CD4-positive, alpha-beta T cell treated with Interleukin-10 for 1 hour (primary cell): ENCODE measurements at places on chromosomes 1 and 21.

DNA sequence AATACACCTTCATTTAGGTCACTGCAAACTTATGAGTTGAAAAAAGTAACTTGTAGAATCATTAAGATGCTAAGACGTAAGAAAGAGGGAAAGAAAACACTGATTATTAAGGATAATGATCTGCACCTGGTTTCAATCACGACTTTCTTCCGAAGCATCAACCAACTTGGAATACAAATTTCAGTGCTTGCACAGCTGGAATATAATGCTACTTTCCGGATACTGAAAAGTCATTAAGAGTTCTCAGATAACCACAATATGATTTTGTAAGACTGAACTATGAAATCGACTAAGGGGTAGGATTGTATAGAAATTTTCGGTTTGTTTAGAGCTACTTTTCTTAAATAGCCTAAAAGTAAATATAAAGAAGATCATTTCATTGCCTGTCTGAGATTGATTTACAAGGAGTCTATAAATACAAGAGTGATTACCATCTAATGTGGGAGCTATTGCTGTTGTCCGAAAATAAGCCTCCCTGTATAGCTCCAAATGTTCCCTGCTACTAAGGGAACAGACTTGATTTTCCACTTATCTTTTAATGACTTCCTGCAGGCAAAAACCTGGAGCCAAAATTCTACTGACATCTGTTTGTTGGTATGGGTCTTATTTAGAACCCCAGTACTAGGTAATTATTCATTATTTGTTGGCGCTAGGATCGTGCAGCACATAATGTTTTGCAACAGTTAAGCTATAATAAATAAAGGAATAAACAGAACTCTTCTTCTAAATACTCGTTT lies 673.3 kb downstream of the KCNT2 start:
- DNase-seq = no peak

DNA sequence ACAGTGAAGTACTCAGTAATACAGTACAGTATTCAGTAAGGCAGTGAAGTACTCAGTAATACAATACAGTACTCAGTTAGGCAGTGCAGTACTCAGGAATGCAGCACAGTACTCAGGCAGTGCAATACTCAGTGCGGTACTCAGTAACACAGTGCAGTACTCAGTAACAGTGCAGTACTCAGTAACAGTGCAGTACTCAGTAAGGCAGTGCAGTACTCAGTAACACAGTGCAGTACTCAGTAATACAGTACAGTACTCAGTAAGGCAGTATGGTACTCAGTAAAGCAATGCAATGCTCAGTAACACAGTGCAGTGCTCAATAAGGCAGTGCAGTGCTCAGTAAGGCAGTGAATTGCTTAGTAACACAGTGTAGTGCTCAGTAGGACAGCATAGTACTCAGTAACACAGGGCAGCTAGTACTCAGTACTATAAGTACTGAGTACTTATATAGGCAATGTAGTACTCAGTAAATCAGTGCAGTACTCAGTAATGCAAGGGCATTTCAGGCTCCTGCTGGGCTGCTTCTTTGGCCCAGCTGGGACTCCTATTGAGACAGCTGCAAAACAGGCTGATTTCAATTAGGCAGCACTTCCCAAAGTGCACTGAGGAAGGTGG lies 411.3 kb downstream of the DISC1 start:
- no peak for DNase-seq

DNA sequence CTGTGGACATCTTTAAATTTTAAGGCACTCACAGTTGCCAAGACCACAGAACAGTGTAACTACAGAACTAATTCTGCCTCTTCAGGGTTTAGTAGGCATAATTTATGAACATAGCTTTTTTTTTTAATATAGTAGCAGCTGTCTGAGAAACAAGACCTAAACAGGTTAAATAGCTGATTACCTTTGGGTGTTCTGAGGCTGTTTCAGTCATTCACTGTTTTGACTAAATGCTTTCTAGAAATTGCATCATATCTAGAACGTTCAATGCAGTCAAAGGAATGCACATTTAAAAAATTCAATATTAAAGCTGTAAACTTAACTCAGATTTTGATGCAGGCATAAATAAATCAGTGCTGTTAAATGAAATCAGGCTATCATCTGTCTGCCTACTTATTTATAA lies 101.6 kb downstream of the BRINP3 start:
- DNase-seq = no peak

DNA sequence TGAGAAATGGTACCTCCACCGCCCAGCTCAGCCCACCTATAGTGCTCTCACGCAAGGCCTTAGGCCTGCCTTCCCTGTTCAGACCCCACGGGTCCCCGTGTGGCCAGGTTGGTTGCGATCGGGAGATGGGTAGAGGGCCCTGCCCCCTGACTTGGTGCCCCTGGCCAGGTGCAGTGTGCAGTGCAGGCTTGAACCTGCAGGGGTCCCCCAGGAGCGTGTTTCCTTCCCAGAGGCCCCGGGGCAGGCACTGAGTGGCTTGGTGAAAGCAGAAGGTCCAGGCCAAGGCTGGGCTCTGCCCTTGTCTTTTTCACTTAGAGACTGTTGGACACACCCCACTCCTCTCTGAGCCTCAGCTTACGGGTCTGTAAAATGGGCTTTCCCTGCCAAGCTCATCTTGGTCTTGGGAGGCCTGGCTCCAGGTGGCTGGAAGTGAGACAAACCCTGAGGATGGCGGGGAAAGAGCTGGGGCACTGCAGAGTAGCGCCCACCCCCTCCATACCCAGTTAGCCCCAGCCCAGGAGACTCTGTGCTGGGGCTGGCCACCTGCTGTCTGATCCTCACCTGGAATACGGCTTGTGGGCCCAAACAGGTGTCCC lies 9.3 kb upstream of the HES5 start:
- DNase-seq = peak; percentile 48

- DNase-seq = no peak
Observed at GRCh38 chr1:33822396-33822795, 41.5 kb upstream of the HMGB4 start.

- no peak for DNase-seq
Observed at GRCh38 chr1:54603241-54603640, 20.1 kb downstream of the FAM151A start.

- DNase-seq = no peak
Observed at GRCh38 chr1:9375912-9376311, 83.2 kb downstream of the SPSB1 start.

GRCh38 chr1:157363660-157364140 lies 188.6 kb downstream of the FCRL5 start:
- no peak for DNase-seq

GRCh38 chr21:45982092-45982757 lies 655 bp downstream of the COL6A1 start:
- DNase-seq = no peak

GRCh38 chr1:39407896-39408640 lies 83.4 kb upstream of the BMP8A start:
- no peak for DNase-seq

DNA sequence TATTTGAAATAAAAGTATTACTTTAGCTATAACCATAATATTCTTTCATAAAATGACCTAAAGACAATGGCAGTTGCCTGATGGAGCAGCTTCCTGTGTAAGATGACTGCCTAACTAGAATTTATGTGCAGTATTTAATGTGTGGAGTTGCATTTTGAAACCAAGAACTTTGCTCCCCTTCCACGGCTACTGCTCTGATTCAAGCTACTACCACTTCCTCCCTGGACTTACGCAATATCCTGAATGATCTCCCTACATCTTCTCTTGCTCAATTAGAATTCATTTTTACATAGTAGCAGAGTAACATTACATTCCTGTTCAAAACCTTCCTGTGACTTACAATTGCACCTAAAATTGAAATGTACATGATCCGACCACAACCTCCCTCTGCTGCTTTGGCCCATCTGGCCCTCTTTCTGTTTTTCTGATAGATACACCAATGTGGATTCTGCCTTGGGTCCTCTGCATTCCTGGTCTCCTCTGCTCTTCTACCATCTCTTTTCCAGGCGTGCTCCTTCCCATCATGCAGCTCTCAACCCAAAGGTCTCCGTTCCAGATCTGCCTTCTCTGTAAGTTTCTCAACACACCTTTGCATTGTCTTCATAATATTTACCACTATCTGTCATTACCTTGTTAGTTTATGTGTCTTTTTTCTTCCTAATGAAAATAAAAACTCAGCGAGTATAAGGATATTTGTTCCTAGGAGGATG lies 47.4 kb upstream of the USP25 start:
- peak; percentile 4 for DNase-seq

DNA sequence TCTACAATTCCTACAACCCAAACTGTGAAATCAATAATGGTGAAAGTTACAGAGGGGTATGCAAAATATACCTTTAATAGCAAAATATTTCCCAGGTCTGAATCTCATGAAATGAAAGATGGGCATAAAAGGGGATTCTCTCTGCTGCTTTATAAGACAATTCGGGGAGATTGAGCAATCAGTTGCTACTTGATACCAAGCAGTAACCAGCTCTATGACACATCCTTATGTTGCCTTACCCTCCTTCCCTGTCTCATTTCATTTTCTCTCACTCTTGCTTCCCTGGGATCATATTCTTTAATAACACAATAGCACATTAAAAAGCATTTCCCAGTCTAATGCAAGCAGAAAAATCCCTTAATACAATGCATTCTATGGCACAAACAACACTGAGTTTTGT lies 29.0 kb downstream of the ZSWIM5 start:
- no peak for DNase-seq

DNA sequence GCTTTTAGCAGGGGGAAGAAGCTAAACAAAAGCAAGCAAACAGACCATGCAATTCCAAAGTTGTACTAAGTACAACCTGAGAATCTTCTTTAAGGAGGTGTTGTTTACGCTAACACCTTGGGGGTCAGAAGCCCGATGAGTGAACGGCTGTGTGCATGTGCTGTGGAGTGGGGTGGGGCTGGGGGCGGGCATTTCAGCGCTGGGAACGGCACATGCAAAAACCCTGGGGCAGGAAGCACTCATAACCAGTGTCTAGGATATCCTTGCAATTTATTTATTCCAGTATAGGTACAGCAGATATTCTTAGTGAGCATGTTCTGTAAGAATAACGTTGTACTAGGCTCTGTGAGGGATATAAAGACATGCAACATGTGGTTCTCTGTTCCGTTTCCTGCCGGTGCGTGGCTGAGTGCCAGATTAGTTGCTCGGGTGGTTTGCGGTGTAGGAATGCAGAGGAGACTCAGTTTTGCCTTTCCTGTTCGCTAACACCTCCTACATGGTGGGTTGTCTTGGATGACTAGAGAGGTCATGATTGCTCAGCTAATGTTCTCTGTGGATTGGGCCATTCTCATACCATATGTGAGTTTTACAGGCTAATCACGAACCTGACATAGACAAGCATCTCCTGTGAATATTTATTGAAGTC lies 3.7 kb downstream of the FASLG start:
- peak; percentile 85 for DNase-seq

- DNase-seq = no peak
Observed at GRCh38 chr21:38920631-38921398, 115.1 kb downstream of the ETS2 start.

DNA sequence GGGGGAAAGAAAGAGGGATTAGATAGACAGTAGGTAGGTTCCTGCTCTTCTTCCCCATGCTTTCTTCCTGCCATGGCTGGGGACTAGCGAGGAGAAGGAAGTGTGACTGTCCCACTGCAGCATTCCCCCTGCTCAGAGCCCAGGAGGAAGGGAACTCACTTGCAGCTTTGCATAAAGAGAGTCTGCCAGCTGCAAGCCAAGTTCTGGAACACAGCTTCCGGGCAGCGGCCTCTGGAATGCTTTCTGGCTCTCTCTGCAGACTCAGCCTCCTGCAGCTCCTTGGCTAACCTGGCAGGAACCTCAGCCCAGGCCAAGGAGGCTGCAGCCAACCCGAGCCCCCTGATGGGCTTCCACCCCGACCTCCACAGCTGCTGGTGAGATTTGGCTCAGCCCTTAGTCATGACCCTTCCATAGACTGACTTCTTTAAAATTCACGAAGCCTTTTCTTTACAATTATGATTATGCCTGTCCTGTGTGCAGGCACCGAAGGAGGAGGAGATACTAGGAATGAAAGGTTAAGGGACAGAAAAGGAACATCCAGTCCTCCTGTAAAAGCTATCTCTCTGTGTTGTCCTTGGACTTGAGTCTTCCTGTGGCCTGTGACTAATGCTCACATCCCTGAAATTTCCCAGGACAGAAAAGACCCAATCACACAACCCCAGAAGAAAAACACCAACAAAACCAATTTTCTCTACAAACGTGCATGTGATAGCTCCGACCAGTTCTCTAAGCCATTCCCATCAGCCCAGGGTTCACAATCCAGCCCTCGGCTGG lies 108.2 kb upstream of the OLIG2 start:
- no peak for DNase-seq

DNA sequence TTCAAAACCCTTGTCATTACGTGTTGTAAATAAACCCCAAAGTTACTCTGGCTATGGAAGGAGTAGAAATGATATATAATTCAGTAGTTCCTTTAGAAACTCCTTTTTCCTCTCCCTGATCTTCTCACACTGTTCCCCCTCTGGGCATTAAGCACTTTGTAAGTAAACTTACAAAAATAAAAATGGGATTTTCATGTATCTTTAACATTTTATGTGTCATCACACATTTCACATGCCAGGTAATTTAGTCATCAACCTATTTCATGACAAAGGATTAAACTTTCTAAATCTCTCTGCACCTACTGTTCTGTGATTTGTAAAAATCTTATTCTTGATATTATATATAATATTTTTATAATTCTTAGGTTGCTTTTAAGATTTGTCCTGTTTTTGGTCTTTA lies 176.9 kb downstream of the NEK7 start:
- DNase-seq = no peak

- DNase-seq = peak; percentile 23
Observed at GRCh38 chr1:28591708-28592320, at the start of gene RAB42. Gene RAB42, plus strand, starts transcription at chr1:28592265. Its CDS starts 247 bp downstream, at chr1:28592512.

DNA sequence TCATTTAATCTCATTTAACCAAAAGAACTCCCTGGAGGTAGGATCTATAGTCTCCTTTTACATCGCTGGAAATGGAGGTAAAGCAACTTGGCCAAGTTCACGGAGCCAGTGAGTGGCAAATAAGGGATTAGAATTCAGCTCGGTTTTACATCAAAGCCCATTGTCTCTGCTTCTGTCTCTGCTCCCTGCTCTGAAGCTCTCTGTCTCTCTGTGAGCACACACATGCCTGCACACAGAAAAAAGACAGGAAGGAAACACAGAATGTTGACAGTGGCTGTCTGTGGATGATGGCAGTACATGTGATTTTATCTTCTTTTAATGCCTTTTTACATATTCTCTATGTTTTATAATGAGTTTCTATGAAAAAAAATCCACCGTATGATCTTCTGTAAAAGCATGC lies 8.9 kb upstream of the DHRS3 start:
- no peak for DNase-seq

GRCh38 chr1:215421744-215422143 lies 145.4 kb upstream of the KCTD3 start:
- DNase-seq = no peak

GRCh38 chr1:221316491-221317056 lies 425.3 kb downstream of the DUSP10 start:
- DNase-seq = no peak

DNA sequence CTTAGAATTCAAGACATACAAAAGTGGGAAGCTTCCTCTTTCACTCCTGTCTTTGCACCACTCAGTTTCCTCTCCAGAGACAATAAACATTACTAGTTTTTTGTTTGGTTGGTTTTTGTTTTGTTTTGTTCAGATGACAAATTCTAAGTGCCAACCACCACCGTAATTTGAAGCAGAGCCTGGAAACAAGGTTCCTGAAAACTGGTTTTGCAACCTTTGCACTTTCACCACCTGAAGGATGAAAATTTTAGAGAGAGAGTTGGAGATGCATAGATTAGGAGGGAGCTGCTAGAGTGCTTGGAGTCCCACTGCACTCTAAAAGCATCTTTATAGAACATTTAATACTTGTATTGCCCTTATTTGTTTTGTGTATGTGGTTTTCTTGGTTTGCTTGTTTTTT lies 20.2 kb upstream of the MGST3 start:
- DNase-seq = no peak

- no peak for DNase-seq
Observed at GRCh38 chr1:221559911-221560310, 182.0 kb downstream of the DUSP10 start.

- no peak for DNase-seq
Observed at GRCh38 chr1:8223526-8223925, 94.4 kb upstream of the SLC45A1 start.
